ENCODE measurements at places on chromosomes 3 and 15.

- H3K4me1 ChIP-seq = peaks cover 7% of the 10 kb centered on the region
- H3K27me3 ChIP-seq = no peaks in the 10 kb centered on the region
- DNase-seq = no peak
- H3K36me3 ChIP-seq = no peaks in the 10 kb centered on the region
- no peak overlapping the region for H3K4me3 ChIP-seq
Observed at GRCh38 chr15:39788108-39788507, 5.5 kb upstream of the FSIP1 start.

DNA sequence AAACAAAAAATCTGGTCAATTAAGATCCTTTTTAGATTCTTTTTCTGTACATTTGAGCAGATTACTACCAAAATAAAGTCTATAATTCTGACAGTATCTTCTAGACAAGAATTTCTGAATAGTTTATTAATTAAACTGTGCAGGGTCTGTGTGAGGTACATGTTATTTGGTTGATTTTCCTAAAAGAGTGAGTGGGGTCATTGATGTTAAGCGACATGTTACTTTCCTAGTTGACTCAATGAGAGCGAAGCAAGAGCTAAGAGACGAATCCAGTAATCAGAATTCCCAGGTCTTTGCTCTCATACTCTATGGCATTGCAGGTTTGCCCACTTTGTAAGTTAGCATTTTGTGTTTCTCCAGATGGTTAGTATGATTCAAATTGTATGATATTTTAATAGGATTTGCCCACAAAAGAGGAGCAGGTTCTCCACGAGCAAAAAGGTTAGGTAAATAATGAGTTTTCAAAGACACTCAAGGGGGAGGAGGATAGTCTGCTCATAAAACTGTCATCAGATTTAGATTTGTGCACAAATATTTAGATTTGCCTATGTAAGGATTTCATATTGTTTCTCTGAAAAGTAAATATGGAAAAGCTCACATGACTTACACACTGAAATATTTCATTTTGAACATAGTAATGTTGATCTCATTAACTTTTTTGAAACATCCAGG, 217.2 kb upstream of the CGNL1 start:
- H3K27me3 ChIP-seq = no peaks in the 10 kb centered on the region
- no peaks in the 10 kb centered on the region for H3K36me3 ChIP-seq
- no peak overlapping the region for H3K27ac ChIP-seq
- H3K4me3 ChIP-seq = no peak overlapping the region
- no peaks in the 10 kb centered on the region for H3K4me1 ChIP-seq

DNA sequence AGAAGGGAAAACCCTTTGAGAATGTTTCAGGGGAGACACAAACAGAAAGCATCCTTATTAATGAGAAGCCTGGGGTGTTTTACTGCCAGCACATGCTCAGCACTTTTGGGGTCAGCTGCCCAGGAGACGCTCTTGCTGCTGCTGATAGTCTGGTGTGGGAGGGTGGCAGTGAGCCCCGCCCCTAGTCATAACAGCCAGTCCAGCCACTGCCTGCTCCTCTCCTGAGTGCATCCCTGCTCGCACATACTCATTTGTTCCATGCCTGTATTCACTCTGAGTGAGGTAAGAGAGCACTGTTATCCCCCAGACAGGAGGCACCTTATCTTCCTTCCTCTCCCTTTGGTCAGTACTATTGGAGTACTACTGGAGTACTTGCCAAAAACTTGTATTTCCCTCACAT, 101.3 kb downstream of the ETFA start:
- H3K4me3 ChIP-seq = no peak overlapping the region
- no peaks in the 10 kb centered on the region for H3K36me3 ChIP-seq
- H3K27ac ChIP-seq = no peak overlapping the region
- no peak for DNase-seq
- no peaks in the 10 kb centered on the region for H3K27me3 ChIP-seq
- H3K4me1 ChIP-seq = no peaks in the 10 kb centered on the region

DNA sequence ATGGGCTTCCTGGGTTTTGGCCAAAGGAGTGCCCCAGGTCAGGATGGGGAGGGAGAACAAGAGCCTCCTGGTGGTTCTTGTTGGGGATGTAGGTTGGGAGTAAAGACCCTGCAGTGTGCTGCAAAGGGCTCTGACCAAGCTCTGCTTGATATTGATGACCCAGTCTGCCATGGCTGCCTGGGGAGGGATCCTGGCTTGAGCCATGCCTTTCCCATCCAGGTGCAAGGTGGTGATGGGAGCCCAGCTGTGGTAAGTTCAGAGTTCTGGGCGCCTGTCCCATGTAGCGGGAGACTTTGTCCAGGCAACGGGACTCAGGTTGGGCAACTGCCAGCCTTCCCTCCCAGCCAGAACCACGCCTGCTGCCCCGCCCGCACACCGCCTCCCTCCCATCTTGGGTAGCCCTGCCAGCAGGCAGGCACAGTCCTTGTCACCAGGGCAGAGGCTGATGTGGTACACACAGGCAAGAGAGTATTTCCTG, 2.6 kb downstream of the GNAI2 start:
- H3K36me3 ChIP-seq = no peaks in the 10 kb centered on the region
- peaks cover 23% of the 10 kb centered on the region for H3K4me1 ChIP-seq
- no peak overlapping the region for H3K4me3 ChIP-seq
- no peak for DNase-seq

GRCh38 chr3:124275412-124275811, 283.5 kb upstream of the ROPN1 start:
- H3K4me3 ChIP-seq = no peak overlapping the region
- H3K36me3 ChIP-seq = no peaks in the 10 kb centered on the region
- no peaks in the 10 kb centered on the region for H3K27me3 ChIP-seq
- no peak for DNase-seq
- no peak overlapping the region for H3K27ac ChIP-seq

GRCh38 chr3:115741650-115742049, 118.3 kb downstream of the GAP43 start:
- no peaks in the 10 kb centered on the region for H3K36me3 ChIP-seq
- no peaks in the 10 kb centered on the region for H3K27me3 ChIP-seq
- H3K27ac ChIP-seq = no peak overlapping the region
- H3K4me3 ChIP-seq = no peak overlapping the region
- DNase-seq = no peak

DNA sequence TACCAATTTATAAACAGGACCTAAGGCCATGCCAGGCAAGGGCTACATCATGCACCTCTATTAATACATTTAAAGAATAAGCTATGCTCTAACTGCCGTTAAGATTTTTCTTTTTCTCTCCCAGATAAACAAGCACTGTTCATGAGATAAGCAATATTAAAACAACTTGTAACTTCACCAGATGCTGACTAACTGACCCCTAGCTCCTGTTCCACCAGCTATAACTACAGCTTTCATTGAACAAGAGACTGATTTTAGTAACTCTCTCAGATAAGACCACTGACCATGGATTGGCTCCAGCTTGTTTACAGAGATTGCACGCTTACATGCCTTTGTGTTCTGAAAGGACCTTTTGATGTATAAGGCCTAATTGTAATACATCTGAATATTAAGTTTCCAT, 540.7 kb upstream of the NECTIN3 start:
- no peaks in the 10 kb centered on the region for H3K36me3 ChIP-seq
- H3K4me3 ChIP-seq = no peak overlapping the region
- H3K27ac ChIP-seq = no peak overlapping the region
- H3K4me1 ChIP-seq = no peaks in the 10 kb centered on the region

- no peaks in the 10 kb centered on the region for H3K36me3 ChIP-seq
- H3K27ac ChIP-seq = no peak overlapping the region
- no peak for DNase-seq
- no peak overlapping the region for H3K4me3 ChIP-seq
- no peaks in the 10 kb centered on the region for H3K27me3 ChIP-seq
Observed at GRCh38 chr15:68615301-68615700, 36.5 kb downstream of the CORO2B start.

GRCh38 chr3:182464513-182465145, 328.7 kb upstream of the ATP11B start:
- no peaks in the 10 kb centered on the region for H3K36me3 ChIP-seq
- no peaks in the 10 kb centered on the region for H3K4me1 ChIP-seq
- no peaks in the 10 kb centered on the region for H3K27me3 ChIP-seq
- H3K4me3 ChIP-seq = no peak overlapping the region

- no peaks in the 10 kb centered on the region for H3K4me1 ChIP-seq
- H3K27ac ChIP-seq = no peak overlapping the region
- no peaks in the 10 kb centered on the region for H3K36me3 ChIP-seq
- H3K27me3 ChIP-seq = no peaks in the 10 kb centered on the region
- no peak for DNase-seq
Observed at GRCh38 chr3:99134986-99135385, 233.5 kb upstream of the DCBLD2 start.

GRCh38 chr3:157051591-157051990, 108.4 kb downstream of the CCNL1 start:
- DNase-seq = no peak
- H3K27ac ChIP-seq = no peak overlapping the region
- no peaks in the 10 kb centered on the region for H3K27me3 ChIP-seq
- no peaks in the 10 kb centered on the region for H3K36me3 ChIP-seq
- H3K4me3 ChIP-seq = no peak overlapping the region

DNA sequence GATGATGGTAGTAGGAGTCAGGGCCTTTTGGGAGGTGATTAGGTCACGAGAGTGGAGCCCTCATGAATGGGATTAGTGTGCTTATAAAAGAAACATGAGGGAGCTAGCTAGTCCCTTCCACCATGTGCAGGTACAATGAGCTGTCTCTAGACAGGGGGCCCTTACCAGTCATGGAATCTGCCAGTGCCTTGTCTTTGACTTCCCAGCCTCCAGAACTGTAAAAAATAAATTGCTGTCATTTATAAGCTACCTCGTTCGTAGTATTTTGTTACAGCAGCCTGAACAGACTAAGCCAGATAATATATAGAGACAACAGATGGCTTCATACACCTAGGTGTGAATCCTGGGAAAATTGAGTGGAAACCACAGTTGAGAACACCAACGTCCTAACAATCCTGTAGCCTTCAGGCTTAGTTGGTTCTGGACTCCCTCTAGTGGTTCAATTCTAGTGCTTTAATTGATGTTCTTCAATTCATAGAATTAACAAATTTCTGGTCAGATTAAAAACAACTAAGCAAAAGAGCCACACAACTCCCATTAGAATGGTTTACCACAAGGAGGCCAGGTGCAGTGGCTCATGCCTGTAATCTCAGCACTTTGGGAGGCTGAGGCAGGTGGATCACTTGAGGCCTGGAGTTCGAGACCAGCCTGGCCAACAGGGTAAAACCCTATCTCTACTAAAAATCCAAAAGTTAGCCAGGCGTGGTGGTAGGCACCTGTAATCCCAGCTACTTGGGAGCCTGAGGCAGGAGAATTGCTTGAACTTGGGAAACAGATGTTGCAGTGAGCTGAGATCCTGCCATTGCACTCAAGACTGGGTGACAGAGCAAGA, 21.3 kb upstream of the GATM start:
- H3K36me3 ChIP-seq = no peaks in the 10 kb centered on the region
- H3K4me3 ChIP-seq = no peak overlapping the region
- H3K27ac ChIP-seq = no peak overlapping the region

DNA sequence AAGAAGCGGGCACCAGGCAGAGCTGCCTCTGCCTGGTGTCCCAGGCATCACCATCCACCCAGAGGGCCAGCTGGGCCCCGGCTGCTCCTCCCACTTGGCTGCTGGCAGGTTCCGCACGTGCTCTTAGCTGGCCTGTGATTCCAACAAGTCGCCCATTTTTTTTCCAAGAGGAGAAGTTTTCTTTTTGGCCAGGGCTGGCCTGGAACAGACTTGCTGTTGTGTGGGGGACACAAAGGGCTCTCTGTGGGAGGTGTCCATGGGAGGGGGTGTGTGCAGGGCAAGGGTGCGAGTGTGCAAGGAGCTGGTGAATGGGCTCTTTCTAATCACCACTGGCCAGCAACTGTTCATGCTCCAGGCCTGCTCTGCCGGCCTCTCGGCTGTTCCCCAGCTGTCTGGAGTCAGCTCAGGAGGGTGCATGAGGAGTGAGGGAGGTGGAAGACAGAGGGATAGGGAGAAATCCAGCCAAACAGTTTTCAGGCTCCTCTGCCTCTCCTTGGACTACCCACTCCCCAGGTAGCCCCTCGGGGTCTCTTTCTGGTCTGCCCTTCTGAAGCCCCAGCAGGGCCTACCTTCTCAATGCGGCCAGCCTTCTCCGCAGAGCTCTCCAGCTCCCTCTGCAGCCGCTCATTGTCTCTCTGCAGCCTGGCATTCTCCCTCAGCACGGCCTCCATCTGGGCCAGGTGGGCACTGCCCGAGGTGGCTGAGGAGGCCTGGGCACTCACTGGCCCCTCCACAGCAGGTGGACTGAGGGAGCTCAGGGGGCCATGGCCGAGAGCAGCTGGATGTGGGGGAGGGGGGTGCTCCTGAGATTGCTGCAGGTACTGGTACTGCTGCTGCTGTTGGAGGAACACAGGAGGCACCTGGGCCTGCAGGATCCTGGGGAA, 7.1 kb downstream of the AMOTL2 start:
- DNase-seq = no peak
- H3K36me3 ChIP-seq = peaks cover 52% of the 10 kb centered on the region
- peaks cover 23% of the 10 kb centered on the region for H3K4me1 ChIP-seq

GRCh38 chr3:38980938-38981337, 70.8 kb downstream of the SCN11A start:
- H3K4me1 ChIP-seq = no peaks in the 10 kb centered on the region
- H3K36me3 ChIP-seq = no peaks in the 10 kb centered on the region
- no peak overlapping the region for H3K27ac ChIP-seq
- no peak for DNase-seq

DNA sequence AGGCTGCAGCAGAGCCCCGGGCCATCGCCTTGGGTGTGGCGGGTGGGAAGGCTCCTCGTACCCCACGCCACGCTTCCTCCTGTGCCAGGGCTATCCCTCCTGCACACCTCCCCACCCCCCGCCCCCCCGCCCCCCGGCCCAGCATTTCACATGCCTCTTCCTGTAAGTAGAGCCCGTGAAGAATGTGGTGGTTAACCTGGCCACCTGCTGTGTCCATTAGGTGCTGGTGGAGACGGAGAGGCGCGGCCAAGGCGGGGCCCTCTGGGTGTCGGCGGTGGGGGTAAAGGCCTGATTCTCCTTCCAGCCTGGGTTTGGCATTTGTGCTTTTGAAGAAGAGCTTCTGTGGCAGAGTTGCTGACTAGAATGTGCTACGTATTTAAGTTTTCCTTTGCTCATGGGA, 127.8 kb downstream of the CHDH start:
- H3K27ac ChIP-seq = no peak overlapping the region
- no peaks in the 10 kb centered on the region for H3K27me3 ChIP-seq
- no peak overlapping the region for H3K4me3 ChIP-seq
- H3K4me1 ChIP-seq = peaks cover 5% of the 10 kb centered on the region

GRCh38 chr15:33234020-33234461, 39.5 kb upstream of the FMN1 start:
- H3K4me1 ChIP-seq = peaks cover 2% of the 10 kb centered on the region
- H3K36me3 ChIP-seq = no peaks in the 10 kb centered on the region
- no peak overlapping the region for H3K4me3 ChIP-seq
- no peaks in the 10 kb centered on the region for H3K27me3 ChIP-seq

GRCh38 chr3:151265866-151266265, 12.5 kb downstream of the P2RY14 start:
- DNase-seq = peak; percentile 48
- no peak overlapping the region for H3K4me3 ChIP-seq
- no peaks in the 10 kb centered on the region for H3K27me3 ChIP-seq
- H3K27ac ChIP-seq = no peak overlapping the region
- no peaks in the 10 kb centered on the region for H3K36me3 ChIP-seq

Data from iPS DF 6.9 (cell line).